Activated CD8-positive, alpha-beta memory T cell treated with anti-CD3 and anti-CD28 coated beads, Interleukin-2, amount 10 ng/mL, durations not matched to agents 7 days and 5 days (primary cell): ENCODE measurements at places on chromosomes 2 and 18. TPM values are rescaled to one million over a fixed set of nuclear protein-coding genes. Genes with fewer than 3 reads are reported as not detected.

The GPAT2 gene
- 26.7 TPM for total RNA-seq

The ACSL3 gene
- 32.1 TPM for total RNA-seq

The NPHP1 gene
- 0.61 TPM for total RNA-seq

The EPB41L3 gene
- not detected for total RNA-seq

The LDLRAD4 gene
- 44.5 TPM for total RNA-seq

The APLF gene
- total RNA-seq: 3.3 TPM

The CDCA7 gene
- 74.4 TPM for total RNA-seq

The CPO gene
- total RNA-seq: not detected

The POU3F3 gene
- not detected for total RNA-seq

The KLHL41 gene
- total RNA-seq: not detected

The FBXO41 gene
- total RNA-seq: 28.2 TPM

The LYPD6B gene
- not detected for total RNA-seq

The CRACDL gene
- 0.18 TPM for total RNA-seq

The ACADL gene
- total RNA-seq: not detected
